ENCODE measurements at places on chromosomes 13 and 19.
A peak's percentile ranks its signal among the peaks of the same experiment; 100 is the strongest.

GRCh38 chr19:10289836-10290356 is at the start of gene ICAM5:
TSS of gene ICAM5 (plus strand) at chr19:10289952. CDS start at chr19:10290044, 92 bp downstream.
- peak; percentile 17 for DNase-seq

DNA sequence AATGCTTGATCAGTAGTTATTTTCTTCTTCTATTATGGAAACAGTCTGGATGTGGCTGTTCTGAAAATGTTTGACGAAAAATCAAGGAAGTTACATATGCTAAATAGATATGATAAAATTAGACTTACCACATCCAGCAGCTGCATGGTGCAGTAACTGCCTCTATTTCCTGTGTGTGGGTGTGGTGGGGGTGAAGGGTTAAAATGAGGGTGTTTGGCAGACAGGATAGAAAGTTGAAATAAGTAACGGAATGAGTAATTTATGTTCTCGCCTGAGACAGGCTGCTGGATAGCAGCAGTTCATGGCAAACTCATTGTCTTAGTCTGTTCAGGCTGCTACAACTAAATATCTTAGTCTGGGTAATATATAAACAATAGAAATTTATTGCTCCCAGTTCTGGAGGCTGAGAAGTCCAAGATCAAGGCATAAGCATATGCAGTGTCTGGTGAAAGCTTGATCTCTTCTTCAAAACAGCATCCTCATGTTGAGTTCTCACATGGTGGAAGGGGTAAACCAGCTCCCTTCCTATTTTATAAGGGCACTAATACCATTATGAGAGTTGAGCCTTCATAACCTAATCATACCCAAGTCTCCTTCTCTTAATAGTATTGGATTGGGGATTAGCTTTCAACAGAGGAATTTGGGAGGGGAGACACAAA is 1248.9 kb downstream of the SLITRK5 start:
- DNase-seq: no peak

DNA sequence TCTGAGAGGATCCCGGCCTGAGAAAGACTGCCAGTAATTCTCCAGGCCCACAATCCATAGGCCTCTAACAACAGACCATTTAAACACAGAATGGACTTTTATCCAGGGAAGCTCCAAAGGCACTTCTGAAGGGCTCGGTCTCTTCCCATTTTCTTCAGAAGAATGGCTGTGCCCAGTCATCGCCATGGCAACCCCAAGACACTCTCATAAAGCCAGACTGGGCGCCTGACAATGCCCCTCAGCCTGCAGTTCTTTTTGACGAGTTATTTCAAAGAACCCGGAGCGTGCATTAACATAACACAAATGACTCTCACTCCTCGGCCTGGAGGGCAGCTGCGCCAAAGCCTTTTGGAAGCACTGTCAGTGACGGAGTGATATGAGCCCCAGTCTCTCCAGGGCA is 61.0 kb downstream of the RASA3 start:
- no peak for DNase-seq

DNA sequence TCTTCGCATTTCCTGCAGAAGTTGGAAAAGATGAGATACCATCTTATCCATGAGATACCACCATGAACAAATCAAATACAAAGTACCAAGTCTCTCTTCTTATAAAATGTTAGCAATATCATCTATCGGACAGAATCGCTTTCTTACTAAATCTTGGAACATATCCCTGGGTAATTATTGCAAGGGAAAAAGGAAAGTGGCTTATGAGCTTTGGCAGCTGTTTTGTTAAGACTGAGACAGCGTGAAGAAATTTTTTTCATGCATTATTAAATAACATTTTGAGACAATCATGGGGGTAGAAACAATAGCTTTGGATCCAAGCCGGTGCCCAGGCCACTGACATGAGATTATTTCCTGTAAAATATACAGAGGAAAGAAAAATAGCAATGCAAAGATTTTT is 84.5 kb downstream of the DOCK9 start:
- no peak for DNase-seq

DNA sequence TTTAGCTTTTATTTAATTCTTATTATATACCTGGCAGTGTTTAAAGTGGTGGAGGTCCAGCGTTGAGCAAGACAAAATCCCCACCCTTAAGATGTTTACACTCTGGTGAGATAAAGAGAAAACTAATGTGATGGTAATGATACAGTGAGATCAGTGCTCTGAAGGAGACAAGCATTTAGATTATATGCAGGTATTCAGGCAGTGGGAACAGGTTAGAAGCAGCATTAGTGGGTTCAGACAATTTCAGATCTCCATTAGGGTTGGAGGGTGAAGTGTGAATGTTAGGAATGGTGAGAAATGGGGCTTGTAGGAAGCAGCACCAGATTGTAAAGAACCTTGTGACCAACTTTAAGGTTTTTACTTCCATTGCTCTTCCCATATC is 39.0 kb downstream of the PIBF1 start:
- DNase-seq: no peak

GRCh38 chr19:18223860-18224524 is 2.2 kb downstream of the PDE4C start:
- DNase-seq: peak; percentile 8

GRCh38 chr13:43786766-43787517 is at the start of gene ENOX1:
TSS of gene ENOX1 (minus strand) at chr13:43786972.
- DNase-seq: peak; percentile 65

DNA sequence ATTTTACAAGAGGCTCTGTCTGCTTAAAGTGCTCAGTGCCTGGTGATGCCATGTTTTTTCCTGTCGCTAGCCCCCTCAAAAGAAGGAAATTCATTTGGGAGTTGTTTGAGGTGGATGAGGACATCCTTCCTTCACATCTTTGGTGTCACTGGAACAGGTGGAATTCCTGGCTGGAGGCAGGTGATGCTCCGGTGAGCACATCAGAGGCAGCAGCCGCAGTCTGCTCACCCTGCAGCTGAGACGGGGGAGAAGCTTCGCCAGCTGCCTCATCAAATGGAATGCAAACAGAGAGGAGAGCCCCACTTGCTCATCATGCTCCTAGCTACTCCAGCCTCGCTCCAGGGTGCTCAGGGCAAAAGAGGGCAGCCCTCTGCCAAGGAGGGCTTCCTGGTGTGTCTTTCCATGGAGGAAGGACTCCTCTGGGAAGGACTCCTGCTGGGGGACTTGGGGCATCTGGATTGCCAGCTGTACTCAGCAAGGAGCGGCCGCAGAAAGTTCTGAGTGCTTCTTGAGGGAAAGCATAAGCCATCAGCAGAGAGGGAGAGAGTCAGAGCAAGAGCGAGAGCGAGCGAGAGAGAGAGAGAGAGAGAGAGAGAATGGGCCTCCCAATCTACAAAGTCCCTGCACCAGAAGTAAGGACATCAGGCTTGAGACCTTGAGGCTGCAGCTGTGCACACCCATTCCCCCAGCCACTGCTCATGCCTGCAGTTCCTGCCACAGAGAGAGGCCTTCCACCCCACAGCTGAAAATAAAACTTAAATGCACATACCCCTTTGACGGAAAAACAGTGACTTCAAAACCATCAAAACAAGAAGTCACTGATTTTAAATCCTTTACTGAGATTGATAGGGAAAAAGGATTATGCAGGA is 74.3 kb upstream of the UBL3 start:
- DNase-seq: peak; percentile 59

DNA sequence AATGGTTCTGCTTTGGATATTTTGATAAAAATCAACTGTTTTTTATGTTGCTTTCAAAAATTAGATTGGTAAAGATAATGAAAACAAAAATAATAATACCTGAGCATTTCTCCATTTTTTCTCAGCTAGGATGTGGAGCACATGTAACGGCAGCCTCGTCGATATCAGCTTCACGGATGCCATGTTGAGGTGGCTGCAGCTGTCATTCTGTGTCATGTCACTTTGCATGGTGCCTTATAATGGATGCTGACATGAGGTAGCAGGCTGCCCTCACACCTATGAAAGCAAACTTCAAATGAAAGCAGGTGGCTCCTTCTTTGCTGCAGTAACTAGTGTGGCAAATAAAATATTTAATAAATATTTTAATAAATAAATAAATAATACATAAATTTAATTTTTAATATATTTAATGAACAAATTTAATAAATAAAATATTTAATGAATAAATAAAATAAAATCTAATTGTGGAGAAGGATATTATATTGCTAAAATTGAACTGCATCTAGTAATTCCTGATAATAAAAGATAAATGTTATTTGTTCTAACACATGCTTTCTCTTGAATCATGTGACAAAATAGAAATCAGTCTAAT is 955.7 kb upstream of the SLC10A2 start:
- no peak for DNase-seq

DNA sequence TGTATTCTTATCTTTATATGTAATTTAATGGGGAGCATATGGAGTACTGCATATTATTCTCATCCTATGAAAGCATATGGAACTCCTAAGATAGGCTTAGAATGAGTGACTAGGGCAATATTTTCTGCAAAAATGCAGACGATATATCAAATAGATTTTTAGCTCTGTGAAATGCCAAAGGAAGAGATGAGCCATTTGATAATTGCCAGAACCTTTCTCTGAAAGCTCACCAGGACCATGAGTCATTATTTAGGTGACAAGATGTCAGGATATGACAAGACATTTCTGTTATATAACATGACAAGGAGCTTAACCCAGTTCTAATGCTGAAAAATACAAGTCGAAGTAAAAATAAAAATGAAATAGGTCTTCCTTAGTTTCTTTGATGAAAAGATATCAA is 145.0 kb downstream of the SLITRK6 start:
- DNase-seq: no peak

GRCh38 chr13:46577696-46578589 is 25.0 kb downstream of the LRCH1 start:
- no peak for DNase-seq

DNA sequence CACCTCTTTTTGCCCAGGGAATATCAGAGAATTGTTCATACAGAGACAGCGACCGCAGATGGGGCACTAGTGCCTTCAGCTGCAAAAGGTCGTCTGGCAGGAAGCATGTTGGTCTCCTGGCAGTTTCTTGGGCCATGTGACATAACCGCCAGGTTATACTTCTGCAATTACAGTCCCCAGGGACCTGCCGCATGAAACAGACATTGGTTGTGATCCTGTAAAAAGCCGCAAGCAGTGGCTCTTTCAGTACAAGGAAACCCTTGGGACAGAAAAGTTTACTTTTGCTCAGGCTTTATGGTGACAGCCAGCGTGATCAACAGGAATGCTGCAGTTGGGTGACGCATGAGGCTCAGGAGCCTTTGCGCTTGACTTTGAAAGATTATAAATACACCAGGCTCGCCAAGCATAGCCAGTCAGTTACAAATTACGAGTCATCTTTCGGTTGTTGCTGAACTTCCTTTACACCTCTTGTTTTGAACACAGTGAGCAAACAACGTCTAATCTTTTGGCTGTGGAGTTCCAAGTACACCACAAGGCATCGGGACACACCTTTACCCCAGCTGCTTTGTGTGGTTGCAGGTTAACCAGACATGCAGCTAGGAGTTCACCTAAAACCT is 50.5 kb upstream of the UBE2L5 start:
- no peak for DNase-seq

DNA sequence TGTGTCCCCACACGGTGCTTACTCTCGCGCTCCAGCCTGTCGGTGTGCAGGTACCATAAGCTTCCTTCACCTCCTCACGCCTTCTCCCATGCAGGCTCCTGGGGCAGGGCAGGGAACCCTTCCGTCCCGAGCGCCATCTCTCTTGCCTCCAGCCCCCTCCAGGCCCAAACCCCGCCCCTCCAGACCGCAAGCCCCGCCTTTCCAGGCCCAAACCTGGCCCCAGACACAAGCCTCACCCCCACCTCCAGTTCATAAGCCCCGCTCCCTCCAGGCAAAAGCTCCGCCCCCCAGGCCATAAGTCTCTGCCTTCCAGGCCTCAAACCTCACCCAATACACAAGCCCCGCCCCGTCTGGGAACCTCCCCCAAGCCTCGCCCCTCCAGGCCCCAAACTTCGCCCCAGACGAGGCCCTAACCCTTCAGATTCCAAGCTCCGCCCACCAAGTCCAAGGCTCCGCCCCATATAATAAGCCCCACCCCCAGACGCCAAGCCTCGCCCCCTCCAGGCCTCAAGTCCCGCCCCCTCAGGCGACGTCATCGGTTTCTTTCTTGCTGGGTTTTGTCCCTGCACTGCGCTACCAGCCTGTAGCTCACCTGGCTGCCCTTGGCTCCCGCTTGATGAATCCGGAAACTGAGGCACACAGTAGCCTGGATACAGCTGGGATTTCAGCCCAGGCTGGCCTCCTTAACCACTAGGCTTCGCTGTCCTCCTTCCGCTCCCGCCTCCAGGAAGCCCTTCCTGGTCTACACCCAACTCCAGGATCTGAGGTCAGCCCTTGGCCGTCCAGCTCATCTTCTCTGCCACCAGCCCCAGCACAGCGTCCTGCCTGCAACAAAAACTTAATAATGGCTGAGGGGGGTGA is 16.1 kb downstream of the MKNK2 start:
- DNase-seq: no peak

DNA sequence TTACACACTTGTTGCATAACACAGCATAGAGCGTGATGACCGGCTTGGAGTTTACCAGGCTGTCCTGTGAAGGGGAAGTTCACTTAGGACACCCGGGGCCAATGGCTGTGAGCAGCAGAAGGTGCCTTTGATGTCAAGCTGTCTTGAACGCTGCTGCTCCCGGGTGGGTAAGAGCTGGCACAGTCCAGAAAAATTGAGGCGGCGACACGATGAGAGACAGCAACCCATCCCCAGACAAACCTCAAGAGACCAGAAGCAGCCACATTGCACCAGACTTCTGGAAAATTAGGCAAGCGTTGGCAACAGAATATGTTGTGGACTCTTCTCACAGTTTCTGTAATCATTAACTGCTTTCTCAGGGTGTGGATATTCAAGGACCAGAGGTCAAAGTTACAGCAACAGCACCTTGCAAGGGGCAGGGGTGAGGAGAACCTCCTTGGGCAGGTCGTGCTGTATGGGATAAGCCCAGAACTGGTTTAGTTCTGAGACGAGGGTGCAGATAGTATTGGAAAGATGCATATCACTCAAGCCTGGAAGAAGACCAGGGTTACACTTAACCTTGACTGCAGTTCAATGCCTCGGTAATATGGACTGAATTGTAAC is 10.1 kb downstream of the NFILZ start:
- no peak for DNase-seq

DNA sequence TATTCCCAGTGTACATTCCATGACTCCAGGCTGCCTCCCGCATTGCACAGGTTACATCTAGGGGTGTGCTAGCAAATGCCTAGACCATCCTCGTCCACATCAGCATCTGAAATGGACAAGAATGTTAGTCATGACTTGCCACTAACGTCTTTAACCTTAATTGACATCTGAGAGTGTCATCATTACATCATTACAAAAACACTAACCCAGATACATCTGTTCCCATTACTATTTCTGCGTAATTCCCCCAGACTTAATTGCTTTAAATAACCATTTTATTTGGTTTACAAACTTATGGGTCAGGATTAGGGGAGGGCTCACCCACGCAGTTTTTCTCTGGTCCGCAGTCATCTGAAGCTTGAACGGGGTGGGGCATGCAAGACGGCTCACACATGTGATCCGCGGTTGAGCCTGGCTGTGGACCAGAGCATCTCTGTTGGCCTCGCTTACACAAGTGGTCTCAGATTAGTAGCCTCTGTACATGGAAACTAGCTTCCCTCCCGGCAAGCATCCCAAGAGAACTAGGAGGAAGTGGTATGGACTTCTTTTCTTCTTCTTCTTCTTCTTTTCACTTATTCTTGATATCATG is 15.9 kb downstream of the KL start:
- DNase-seq: no peak

GRCh38 chr19:42154471-42155323 is 22.5 kb upstream of the POU2F2 start:
- peak; percentile 11 for DNase-seq

GRCh38 chr13:100636441-100636840 is 38.2 kb downstream of the TMTC4 start:
- DNase-seq: no peak
